Gastroesophageal sphincter (tissue), 4 donors: ENCODE measurements at places on chromosomes 4 and X. TPM values are rescaled to one million over a fixed set of nuclear protein-coding genes. Genes with fewer than 3 reads are reported as not detected.

DNA sequence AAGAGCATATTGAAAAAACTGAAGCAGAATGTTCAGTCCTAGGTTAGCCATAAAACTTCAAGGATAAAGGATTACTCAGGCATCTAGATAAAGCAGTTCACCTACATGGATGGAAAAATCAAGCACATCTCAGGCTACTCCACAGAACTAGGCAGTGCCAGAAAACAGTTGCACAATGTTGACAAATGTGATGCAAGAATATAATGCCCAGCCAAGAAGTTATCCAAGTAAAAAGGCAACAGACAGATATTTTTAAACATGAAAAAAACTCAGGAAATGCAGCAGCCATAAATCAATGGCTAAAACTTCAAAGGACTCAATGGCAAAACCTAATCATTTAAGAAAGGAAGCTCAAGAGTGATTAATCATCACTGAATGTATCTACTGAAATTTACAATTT lies 456.0 kb upstream of the FAM241A start:
- peak; percentile 88 for ATAC-seq

The STK26 gene
- 15.7 TPM for total RNA-seq

The ADH6 gene
- total RNA-seq = not detected

DNA sequence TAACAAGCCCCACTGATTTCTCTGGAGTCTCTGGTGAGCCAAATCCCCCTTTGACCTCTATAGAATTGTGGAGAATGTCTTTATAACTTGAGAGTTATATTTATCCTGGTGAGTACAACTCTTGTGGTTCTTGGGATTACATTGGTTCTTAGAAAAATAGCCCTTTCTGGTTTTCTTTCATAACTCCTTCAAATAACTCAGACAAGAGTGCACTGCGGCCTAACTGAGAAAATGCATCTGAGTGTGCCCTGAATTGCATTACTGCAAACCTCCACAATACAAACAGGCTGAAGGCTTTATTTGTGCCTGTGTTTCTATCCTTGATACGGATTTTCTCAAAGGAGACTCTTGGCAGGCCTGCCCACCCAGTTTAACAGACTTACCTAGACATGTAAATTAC lies 2.7 kb downstream of the BEX3 start:
- ATAC-seq = no peak

The HOPX gene
- 2.7 TPM for total RNA-seq

- no peak for ATAC-seq
Observed at GRCh38 chrX:120549483-120550452, 11.0 kb downstream of the CUL4B start.

The GC gene
- not detected for total RNA-seq

DNA sequence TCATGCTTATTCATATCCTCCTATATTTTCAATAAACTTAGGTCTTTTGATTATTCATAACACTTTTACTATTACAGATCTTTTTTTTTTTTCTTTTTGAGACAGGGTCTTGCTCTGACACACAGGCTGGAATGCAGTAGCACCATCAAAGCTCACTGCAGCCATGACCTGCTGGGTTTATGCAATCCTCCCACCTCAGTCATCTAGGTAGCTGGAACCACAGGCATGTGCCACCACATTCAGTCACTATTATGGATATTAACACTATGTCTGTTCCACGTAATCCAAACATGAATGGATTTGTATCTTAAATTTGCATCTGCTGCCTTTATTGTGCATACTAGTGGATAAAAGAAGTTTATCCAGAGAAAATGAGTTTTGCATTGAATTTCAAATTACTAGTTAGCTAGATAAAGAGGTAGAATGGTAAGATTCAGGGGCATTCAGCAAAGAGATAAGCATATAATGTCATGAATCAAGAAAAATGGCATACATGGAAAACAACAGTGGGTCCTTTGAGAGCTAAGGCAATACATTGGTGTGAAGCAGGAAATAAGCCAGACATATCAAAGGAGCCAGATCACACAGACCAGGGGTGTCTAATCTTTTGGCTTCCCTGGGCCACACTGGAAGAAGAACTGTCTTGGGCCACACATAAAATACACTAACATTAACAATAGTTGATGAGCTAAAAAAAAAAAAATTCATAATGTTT lies 13.9 kb downstream of the ANAPC10 start:
- ATAC-seq = no peak

The FGFBP1 gene
- total RNA-seq = 19.2 TPM

The TBX22 gene
- total RNA-seq = not detected

The WAS gene
- total RNA-seq = 4.2 TPM

- ATAC-seq = no peak
Observed at GRCh38 chr4:133513901-133514300, 364.8 kb downstream of the PCDH10 start.

DNA sequence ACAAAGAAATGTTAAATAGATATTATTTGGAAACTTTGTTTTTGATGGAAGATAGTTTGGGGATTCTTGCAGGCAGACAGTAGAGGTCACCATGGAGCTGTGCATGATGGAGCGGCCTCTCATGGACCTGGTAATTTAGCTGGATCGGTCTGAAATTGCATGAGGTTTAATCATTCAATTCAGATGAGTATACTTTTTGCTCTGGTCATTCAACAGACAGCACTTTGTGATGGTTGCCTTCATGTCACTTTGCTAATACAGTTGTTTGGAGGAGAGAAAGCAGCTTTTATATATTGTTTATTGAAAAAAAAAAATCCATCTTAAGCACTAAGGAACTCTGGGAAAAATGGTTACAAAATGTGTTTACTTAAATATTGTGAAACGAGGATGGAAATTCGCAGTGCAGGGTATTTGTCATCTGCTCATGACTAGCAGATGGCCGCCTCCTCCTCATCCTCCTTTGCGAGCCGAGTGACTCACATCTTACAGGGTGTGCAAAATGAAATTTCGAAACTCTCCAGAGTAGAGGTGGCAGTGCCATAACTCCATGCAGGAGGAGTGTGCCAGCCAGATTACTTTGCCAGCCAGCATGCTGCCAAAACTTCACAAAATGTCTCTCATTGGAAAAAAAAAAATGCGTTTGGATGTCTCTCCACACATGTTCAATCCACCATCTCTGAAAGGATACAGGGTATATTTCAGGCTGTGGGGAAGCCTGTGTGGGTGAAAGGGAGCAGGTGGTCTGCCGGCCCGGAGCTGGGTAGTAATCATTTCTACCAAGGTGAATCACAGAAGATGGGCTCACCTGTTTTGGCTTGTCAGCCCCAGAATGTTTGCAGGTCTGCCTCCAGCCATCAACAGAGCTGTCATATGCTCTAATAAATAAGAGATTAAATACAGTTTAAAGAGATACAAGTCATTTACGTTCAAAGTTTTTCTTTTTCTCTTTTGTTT lies 314.9 kb upstream of the DIPK2B start:
- ATAC-seq = peak; percentile 94

DNA sequence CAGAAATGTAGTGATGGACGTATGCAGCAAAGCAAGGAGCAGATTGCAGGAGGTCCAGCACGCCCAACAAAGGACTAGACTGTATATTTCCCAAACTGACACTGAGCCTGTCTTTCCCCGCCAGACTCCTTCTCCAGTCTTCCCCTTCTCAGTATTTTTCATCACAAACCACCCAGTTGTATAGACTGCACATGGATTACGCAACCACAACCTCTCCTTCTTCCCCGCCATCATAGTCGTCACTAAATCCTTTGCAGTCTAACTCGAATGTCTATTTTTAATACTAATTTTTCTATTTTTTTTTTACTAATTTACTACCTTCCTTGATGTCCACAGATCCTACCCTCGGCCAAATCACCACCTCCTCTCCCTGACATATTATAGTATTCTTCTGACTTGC lies 105.4 kb downstream of the MTNR1A start:
- no peak for ATAC-seq

GRCh38 chr4:74559853-74560252 lies 114.9 kb downstream of the AREG start:
- ATAC-seq = no peak

The AFM gene
- total RNA-seq = not detected

DNA sequence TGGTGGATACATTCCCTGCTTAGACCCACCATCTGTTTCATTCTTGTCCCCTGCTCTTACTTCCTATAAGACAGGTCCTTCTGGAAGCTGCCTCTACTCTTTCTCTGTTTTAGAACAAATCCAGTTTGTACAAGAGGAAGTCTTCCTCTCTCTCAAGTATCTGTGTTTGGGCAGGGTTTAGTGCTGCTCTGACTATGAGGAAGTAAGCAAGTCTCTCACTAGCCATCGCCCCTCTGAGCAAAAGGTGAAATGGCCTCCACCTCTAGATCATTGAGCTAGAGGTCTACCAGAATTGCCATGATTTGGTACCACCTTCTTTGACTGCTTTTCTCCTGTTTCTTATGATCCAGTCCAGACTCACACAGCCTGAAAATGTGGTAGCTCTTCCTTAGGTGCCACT lies 8.4 kb downstream of the BTK start:
- no peak for ATAC-seq

The NPY2R gene
- 0.67 TPM for total RNA-seq

DNA sequence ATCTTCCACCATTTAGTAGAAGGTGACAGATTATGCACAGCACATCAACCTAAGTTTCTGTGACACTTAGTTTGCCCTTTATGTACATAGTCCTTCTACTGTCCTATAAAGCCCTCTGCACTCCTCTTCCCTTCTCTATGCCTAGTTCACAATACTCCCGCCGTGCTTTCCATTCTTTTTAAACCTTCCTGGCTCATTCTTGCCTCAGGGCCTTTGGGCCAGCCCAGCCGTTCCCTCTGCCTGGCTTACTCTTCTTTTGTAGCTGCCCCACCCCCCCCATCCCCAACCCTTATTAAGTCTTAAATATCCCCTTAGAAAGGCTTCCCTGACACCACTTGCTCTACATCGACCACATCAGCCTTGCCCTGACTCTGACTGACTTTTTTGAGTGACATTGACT lies 33.0 kb downstream of the SGMS2 start:
- ATAC-seq = no peak
